ENCODE measurements at places on chromosomes 16 and 17.

DNA sequence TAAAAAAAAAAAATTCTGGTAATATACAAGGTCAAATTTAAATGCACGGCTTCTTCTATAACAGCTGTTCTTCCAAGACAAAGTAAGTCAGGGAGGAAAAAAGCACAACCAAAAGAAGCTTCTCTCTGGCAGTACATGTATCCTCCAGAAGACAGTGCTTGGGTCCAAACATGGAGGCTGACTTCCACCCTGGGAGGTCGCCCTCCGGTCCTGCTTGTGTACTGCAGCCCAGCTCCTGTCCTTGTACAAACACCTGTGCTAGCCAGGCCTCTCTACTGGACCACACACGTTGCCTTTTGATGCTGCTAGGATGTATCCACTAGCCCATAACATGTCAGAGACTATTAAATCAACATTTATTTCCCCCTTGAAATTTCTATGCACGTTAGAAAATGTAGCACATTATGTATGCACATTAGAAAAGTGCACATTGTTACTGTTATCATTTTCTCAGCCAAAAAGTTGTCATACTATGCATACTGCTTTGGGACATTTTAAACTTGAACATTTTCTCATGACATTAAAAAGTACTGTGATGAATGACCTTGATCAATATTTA lies 21.9 kb downstream of the TEKT3 start:
- DNase-seq: no peak

DNA sequence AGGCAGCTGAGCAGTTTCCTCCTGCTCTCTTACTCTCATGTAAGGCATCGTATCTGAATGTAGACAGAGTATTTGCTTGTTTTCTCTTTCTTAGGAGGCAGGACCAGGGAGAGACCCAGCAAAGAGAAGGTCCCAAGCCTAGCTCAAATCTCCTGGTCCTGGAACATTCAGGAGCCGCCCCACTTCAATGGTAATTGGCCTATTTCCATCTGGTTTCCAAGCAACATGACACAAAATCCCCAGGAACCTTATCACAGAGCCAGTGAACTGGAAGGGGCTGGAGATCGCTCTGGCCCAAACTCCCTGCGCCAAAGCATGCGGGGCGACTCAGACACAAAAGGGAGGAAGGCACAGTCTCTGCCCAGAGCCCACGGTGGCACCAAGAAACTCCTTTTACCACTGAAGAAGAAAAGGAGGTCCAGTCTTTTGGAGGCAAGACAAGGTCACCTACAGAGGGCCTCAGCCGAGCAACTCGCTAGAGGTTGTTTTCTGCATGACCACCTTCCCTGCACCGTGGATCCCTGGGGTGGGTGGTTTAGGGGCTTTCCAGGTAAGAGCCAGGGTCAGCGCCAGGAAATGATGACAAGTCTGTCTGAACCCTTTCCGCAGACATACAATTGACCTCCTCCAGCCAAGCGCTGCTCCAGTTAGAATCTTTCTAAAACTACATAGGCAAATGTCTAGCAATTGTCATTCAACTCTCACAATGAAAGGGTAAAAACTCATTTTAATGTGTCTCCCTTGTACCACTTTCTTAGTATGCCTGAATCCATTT lies 394.7 kb downstream of the SOX9 start:
- DNase-seq: no peak

DNA sequence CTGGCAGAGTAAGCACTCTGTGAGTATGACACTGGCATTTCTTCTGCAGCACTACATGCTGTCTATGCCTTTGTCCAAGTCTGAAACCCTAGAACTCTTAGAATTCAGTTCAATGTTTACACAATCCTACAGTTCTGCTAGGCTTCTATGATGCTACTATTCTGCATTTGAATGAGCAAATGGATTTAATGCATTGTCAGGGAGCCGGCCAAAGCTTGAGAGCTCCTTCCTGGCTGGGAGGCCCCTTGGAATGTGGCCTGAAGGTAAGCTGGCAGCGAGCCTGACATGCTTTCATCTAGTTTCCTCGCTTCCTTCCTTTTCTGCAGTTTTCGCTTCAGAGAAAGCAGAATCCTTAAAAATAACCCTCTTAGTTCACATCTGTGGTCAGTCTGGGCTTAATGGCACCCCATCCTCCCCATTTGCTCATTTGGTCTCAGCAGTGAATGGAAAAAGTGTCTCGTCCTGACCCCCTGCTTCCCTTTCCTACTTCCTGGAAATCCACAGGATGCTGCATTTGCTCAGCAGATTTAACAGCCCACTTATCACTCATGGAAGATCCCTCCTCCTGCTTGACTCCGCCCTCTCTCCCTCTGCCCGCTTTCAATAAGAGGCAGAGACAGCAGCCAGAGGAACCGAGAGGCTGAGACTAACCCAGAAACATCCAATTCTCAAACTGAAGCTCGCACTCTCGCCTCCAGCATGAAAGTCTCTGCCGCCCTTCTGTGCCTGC lies at the start of gene CCL2:
TSS of gene CCL2 (plus strand) at position 635 of the 730 bp plus-strand sequence. CDS start at position 700, 65 bp downstream.
- DNase-seq: no peak

- DNase-seq: no peak
Measured at GRCh38 chr16:30920891-30921290, 2.5 kb upstream of the FBXL19 start.

All from CD4-positive, alpha-beta T cell treated with Interleukin-15 for 4 hours (primary cell).